ENCODE measurements at places on chromosomes 16 and 17.

DNA sequence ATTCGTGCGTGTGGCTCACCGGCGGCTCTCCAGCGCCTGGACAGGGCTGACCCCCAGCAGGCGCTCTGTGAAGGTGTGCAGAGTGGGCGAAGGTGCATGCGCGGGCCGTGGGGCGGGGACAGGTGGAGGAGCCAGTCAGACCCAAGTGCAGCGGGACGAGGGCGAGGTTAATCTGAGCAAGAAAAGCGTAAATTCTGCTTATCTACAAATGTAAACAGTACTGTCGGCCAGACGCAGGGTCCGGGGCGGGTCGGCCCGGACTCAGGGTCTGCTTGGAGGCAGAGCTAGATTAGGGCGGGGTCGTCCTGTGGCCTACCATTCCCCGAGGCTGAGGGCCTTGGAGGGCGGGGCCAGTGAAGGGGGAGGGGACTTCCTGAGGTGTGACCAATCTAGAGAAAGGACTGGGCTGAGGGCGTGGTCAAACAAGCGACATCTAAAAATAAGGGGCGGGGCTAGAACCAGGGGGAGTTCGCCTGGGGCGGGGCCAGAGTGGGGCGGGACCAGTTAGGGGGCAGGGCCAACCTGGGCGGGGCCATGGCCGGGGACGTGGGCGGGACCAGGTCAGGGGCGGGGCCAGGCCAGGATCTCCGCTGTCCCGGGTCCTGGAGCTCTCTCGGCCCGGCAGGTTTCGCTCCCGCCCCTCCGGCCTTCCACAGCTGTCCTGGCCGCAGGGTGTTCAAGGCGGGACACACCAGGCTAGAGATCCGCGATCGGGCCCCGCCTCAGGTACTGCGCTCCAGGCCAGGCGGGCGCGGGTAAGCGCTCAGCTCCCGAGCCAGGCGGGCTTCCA, at the start of gene SEC14L5:
Gene SEC14L5, plus strand, starts transcription at position 611 of the 790 bp plus-strand sequence. CDS start 994 bp downstream, outside the sequence.
- peak; percentile 89 for DNase-seq

- DNase-seq, result no peak
These were observed 68.6 kb downstream of the CCT6B start for GRCh38 chr17:34892461-34893249.

- DNase-seq, result no peak
These were observed 5.0 kb downstream of the ADCY7 start for GRCh38 chr16:50271148-50272041.

- no peak for DNase-seq
These were observed 4.4 kb downstream of the STX1B start for GRCh38 chr16:31006086-31006385.

DNA sequence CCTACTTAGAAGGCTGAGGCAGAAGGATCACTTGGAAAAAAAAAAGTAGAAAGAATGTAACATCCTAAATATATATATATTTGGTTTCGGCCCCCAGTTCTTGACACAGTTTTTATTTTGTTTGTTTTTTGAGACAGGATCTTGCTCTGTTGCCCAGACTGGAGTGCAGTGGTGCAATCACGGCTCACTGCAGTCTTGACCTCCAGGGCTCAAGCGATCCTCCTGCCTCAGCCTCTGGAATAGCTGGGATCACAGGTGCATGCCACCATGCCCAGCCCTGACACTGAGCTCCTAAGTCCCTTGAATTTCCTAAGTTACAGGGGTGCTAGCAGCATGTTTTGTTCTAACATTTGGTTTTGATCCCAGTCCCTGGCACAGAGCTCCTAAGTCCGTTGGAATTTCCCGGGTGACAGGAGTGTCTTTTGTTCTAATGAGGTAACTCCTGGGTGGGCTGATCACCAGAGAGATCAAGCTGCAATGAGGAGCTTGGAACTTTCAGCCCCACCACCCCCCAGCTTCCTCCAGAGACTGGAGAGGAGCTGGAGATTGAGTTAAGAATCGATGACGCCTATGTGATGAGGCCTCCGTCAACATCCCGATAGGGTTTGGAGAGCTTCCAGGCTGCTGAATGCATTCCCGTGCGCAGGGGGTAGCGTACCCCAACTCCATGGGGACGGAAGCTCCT, 20.0 kb downstream of the MXRA7 start:
- no peak for DNase-seq

DNA sequence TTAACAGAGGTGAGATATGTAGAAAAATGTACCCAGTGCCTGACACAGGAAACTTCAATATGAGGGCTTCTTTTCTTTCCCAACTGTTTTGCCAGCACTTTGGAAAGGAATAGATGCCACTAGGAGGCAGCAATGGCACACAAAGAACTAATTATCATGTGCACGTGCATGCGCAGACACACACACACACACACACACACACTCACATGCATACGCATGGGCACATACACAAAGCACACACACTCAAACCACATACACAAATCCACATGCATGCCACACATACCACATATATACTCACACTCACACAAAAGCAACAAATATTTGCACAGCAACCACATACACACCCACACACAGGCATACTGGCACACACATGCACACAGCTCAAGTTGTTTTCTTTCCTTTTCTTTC, 8.8 kb upstream of the CEP112 start:
- peak; percentile 24 for DNase-seq

DNA sequence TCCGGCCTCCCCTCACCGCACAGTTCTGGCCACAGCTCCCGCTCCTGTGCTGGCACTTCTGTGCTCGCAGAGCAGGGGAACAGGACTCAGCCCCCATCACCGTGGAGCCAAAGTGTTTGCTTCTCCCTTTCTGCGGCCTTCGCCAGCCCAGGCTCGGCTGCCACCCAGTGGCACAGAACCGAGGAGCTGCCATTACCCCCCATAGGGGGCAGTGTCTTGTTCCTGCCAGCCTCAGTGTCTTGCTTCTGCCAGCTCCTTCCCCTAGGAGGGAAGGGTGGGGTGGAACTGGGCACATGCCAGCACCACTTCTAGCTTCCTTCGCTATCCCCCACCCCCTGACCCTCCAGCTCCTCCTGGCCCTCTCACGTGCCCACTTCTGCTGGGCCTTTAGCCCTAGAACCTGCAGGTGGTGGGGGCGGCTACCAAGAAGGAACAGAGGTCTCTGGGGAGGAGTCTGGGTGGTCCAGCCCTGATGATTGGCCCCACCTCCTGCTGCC, 645 bp upstream of the ELMO3 start:
- no peak for DNase-seq

DNA sequence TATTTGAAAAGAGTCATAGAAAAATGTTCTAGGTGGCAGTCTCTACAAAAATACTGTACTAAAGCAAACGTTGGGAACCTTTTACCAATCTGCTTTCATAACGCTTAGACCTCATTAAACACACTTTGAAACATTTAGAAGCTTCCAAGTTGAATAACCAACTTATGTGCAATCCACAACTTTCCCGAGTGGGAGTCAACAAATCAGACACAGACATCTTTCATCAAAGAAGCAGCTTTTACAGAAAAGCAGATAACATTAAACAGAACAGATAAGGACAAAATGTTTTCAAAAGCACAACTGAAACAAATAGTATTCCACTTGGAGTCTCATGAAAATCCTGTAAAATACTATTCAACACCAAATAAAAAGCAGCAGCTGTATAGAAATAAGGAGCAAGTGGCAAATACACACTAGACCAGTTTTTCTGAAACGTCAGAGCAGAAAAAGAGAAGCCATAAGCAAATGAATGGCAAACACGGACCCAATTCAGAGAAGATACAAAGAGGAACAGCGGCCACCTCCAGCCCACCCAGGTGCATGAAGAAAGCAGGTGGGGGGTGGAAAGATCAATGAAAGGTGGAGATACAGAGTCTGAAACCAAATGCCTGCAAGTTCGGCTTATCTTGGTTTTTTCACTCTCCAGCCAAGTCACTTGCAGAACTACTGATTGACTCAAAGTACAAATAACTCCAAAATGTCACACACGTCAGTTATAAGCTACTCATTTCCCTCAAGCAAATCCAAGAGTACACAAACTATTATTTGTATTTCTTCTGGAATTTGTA, 18.4 kb upstream of the FBF1 start:
- DNase-seq, result no peak

- no peak for DNase-seq
These were observed 3.2 kb upstream of the KRT10 start for GRCh38 chr17:40825599-40825998.

- DNase-seq, result no peak
These were observed 49.8 kb downstream of the CDH1 start for GRCh38 chr16:68786685-68787418.

DNA sequence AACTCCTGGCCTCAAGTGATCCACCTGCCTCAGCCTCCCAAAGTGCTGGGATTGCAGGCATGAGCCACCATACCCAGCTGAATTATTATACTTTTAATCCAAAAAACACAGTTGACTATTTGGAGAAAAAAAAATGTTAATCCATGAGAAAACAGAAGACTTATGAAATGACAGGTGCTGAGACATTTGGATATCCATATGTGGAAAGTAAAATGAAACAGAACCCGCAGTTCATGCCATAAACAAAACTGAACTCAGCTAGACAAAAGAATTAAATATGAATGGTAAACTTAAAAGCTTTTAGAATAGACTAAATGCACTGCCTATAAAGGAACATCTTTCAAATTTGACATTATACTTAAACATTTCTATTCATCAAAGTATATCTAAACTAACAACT, 8.2 kb upstream of the RBBP6 start:
- no peak for DNase-seq

DNA sequence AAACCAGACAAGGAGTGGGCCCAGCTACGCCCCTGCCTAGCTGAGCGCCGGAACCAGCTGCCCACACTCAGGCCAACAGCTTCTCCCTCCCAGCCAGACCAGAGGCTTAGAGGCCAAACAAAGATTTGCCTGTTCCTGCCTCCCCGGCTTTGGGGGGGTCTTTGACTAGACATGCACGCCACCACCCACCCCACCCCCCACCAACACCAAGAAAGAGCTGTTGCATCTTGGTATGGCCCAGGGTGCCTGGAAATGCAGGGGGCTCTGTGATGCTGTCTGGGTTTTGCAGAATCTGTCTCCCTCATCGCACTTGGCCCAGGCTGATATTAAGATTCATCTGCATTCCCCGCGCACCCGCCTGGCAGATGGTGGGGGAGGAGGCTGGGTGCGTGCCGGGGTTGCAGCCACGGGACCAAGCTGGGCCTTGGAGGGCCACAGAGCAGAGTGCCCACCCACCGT, 1.3 kb upstream of the NXPH3 start:
- DNase-seq, result no peak

- DNase-seq, result no peak
These were observed 6.1 kb upstream of the HAP1 start for GRCh38 chr17:41740506-41740905.

DNA sequence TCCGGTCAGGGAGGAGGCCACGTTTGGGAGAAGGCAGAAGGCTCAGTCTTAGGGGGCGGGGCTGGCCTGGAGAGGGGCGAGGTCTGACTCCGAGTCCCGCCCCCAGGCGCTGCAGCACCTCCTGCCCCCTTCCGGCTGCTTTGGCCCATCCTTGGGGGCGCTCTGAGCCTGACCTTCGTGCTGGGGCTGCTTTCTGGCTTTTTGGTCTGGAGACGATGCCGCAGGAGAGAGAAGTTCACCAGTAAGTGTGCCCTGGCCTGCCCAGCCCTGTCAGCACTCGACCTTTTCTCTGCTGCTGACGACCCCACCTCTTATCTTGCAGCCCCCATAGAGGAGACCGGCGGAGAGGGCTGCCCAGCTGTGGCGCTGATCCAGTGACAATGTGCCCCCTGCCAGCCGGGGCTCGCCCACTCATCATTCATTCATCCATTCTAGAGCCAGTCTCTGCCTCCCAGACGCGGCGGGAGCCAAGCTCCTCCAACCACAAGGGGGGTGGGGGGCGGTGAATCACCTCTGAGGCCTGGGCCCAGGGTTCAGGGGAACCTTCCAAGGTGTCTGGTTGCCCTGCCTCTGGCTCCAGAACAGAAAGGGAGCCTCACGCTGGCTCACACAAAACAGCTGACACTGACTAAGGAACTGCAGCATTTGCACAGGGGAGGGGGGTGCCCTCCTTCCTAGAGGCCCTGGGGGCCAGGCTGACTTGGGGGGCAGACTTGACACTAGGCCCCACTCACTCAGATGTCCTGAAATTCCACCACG, 1.5 kb downstream of the TNFRSF12A start:
- peak; percentile 93 for DNase-seq

DNA sequence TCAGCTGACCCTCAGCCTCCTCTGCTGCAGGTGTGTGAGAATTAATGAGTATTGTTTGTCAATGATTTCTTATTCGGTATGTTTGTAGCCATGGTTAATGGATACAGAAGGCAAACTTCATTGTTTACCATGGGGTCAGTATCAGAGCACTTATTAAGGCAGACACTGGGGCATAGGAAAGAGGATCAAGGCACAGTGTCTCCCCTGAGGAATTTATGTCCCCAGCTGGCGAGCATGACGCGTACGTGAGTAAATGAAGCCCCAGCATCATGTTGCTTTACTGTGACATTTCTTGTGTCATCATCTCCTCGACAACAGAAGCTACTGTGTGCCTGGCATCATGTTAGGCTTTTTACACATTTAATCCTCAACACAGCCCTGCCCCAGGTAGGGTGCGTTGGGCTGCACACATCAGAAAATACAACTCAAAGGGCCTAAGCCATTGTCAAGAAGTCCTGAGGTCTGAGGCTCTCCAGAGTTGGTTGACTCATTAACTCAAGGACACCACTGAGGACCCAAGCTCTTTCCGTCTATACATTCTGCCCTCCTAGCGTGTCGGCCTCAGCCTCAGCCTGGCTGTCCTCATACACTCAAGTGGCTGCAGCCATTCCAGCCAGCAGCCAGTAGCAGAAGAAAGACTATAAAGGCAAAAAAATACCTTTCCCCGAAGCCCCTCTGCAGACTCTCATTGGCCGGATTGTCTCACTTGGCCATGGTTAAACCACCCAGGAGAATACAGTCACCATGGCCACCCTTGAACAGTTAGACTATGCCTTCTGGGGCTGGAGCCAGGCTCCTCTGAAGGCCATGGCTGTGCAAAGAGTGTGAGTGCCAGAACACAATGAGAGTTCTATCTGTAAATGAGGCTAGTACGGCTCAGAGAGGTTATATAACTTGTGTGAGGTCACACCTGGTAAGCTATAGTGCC, 13.9 kb upstream of the ZCCHC14 start:
- no peak for DNase-seq

DNA sequence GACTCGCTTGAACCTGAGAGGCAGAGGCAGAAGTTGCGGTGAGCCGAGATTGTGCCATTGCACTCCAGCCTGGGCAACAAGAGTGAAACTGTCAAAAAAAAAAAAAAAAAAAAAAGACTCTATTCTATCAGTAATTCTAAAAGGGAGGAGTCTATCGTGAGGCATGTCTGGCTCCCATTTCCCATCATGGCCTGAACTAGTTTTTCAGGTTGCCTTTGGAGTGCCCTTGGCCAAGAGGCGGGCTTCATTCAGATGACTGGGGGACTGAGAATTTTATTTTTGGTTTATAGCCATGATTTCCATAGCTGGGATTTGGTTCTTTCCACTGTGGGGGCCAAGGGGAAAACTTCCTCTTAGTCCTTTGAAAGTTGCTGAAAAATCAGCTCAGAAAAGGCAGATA, 3.5 kb upstream of the SNX29 start:
- no peak for DNase-seq

- DNase-seq, result no peak
These were observed 15.0 kb upstream of the KDM6B start for GRCh38 chr17:7818746-7819645.

Data from smooth muscle cell of the brain vasculature (primary cell).